Muscle of arm (tissue), 14 donors: ENCODE measurements at places on chromosomes 5 and 9. TPM values are rescaled to one million over a fixed set of nuclear protein-coding genes. Genes with fewer than 3 reads are reported as not detected.

Gene MEF2C
- 537 TPM for polyA plus RNA-seq

Gene FOXD4L4
- not detected for polyA plus RNA-seq

Gene SPINK7
- not detected for polyA plus RNA-seq

Gene MYMK
- 40.3 TPM for polyA plus RNA-seq

Gene ARID3C
- not detected for polyA plus RNA-seq

Gene PRR16
- polyA plus RNA-seq, result 16.0 TPM

Gene SPINK4
- 0.78 TPM for polyA plus RNA-seq

Gene PCDHGA8
- polyA plus RNA-seq, result 0.40 TPM

Gene ADRA1B
- polyA plus RNA-seq, result 0.14 TPM

Gene PFN3
- polyA plus RNA-seq, result not detected

Gene C7
- 5.4 TPM for polyA plus RNA-seq

DNA sequence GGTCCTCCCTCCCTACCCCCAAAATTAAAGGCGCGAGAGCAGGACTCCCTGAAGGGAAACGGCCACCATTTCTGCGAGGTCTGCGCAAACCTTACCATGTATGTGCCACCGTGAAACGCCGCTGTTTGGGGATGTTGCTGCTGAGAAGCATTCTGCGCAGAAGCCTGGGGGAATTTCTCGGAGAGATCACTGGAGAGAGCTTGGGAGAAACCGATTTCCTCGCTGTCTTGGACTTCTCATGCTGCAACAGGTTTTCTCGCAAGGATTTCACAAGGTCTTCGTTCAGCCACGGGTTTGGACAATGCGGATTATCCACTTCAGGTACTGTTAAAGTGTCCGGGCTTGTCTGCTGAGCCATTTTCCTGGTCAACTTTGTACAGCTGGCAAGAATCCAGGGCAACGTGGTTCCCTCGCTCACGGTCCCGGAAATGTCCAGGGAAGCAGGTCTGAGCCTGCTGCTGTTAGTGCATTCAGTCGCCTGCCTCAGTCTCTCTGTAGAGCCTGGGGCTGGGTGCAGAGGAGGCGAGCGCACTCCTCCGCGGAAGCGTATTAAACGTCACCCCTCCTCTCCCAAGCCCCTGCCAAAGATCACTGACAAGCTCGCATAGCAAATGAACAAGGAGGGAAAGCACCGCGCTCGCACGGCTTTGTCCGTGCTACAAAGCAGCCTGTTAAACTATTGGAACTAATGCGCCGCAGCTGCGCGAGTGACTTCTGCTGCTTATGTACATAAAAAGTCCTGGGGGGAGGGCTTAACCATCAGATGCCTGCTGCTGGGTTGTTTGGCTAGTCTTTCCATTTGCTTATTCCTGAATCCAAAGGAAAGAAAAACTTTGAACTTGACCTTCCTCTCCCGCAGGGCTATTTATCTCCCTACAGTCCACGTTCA lies 125.1 kb downstream of the PDE4D start:
- peak; percentile 90 for DNase-seq

GRCh38 chr5:68000805-68001204 lies 214.8 kb upstream of the PIK3R1 start:
- DNase-seq, result no peak

GRCh38 chr5:141734501-141735229 lies 52.6 kb upstream of the ARAP3 start:
- DNase-seq, result peak; percentile 62

GRCh38 chr5:91178461-91178860 lies 204.7 kb downstream of the ARRDC3 start:
- DNase-seq, result no peak

DNA sequence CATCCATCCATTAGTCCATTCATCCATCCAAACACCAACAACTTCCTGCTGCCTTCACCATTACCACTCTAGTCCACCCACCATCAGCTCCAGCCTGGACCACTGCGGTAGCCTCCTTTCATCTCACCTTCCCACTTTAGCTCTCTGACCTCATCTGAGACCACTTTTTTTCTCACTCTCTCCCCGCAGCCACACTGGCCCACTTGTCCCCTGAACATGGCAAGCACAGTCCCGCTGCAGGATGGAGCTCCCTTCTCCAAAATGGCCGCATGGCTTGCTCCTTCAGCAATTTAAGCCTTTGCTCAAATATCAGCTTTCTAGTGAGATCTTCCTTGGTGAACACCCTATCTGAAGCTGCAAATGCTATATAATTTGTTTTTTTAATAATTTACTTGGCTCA lies 11.1 kb downstream of the CSF1R start:
- no peak for DNase-seq

DNA sequence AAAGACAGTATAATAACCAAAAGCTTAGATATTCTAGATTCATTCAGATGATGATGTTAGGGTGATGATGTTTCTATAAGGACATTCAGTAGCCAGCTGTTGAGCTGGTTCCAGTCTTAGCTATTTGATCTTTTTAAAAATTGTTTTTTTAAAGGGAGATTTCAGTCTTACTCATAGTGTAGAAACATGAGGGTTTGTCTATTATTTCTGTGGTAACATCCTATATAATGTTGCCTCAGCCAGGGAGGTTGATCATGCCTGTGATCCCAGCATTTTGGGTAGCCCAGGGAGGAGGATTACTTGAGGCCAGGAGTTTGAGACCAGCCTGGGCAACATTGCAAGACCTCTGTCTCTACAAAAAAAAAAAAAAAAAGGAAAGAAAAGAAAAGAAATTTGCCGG lies 167.8 kb downstream of the DOCK2 start:
- no peak for DNase-seq

DNA sequence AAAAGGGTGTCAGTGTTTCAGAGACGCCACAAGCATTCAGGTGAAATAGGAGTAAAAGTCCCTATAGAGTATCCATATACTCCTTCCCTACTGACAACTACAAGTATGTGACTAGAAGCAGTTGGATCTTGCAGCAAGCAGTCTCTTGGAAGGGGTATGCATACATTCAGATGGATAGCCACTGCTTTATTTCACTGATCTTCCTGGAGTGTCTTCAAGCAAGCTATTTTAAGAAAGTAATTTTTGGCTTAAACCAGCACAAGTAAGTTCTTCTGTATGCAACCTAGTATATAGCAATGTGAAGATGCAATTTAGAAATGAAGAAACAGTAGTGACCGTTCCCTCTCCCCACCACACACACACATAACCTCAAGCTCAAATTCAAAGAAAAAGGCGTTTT lies 446.8 kb upstream of the CDH18 start:
- peak; percentile 24 for DNase-seq

- DNase-seq, result no peak
Measured at GRCh38 chr5:169881702-169882303, 98.5 kb downstream of the INSYN2B start.

DNA sequence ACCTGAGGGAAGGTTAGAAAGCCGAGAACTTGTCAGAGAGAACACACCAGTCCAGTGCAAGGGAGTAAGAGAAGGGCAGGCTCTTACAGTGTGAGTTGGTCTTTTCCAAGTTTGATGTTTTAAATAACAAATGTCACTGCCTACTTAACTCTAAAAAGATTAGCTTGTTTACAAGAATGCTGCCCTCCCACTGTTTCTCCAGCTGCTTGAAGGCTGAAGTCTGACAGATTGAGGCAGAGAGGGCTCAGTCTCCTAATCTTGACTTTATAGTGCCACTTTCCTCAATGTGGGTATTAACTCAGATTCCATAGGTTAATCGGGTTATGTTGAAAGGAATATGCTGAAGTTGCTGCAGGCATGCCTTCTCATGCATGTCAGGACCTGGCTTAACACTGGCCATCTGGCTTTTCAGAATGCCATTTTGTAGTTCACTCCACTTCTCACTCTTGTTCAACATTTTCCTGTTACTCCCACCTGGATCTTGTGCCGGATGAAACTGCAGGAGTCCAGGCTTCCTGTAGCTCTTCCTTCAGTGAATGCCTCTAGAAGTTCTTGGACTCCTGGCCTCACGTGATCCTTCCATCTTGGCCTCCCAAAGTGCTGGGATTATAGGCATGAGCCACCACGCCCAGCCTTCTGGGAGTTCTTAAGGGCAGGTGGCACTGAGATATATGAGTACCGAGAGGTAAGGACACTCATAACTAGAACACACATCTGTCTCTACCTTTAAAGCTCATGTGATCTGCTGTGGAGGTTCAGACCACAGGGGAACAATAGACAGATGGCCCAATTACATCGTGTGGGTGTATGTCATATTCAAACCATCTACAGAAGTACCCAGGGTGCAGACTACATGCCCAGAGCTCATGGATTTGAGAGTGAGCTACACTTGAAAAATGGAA lies 249.7 kb downstream of the ARHGAP26 start:
- DNase-seq, result no peak

DNA sequence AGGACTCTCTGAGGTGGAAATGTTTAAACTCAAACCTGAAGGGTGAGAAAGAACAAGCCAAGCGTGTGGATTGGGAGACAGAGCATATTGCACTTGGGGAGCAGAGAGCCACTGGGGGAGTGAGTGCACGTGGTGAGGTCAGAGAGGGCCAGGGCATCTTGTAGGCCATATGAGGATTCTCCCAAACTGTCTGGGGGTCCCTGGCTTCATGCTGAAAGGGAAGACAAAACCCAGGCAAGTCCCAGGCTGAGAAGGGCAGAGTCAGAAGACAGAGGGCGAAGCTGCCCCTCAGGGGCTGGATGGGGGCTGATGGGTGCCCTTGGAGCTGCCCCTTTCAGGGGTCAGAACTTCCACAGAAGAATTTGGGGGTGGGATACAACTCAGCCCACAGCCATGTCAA lies 215.3 kb upstream of the S1PR3 start:
- DNase-seq, result no peak

DNA sequence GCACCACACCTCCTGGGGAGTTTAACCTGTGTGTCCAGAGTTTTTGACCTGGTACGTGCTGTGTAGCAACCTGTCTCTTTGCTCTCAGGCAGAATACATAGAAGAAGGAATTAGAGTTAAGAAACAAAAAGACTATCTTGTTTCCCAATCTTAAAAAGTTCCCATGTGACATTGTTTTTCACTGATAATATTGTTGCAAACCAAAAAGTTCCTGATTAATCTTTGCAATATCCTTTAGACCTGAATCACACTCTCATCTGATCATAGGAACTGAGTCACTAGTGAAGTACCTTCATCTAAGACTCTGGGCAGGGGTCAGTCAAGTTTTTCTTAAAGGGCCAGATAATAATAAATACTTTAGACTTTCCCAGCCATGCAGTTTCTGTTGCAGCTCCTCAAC lies 35.1 kb downstream of the BASP1 start:
- no peak for DNase-seq

GRCh38 chr9:99181621-99182020 lies 40.1 kb downstream of the ALG2 start:
- no peak for DNase-seq

GRCh38 chr5:72055636-72056035 lies 51.6 kb upstream of the MAP1B start:
- no peak for DNase-seq

DNA sequence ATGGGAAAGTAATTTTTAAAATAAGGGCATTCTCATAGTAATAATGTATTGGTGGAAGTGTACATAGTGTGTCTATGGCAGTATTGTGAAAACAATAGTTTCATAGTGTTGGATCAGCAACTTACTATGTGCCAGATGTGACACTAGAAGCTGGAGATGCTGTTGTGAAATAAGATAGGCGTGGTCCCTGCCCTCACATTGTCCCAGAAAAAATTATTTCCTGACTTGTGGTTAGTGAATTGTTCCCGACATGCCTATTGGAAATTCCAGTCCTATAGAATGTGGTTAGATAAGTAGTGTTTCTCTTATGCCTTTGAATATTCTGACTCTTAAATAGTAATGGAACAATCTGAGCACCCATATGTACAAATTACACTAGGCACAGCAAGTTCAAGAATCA lies 55.3 kb upstream of the MTAP start:
- DNase-seq, result no peak

DNA sequence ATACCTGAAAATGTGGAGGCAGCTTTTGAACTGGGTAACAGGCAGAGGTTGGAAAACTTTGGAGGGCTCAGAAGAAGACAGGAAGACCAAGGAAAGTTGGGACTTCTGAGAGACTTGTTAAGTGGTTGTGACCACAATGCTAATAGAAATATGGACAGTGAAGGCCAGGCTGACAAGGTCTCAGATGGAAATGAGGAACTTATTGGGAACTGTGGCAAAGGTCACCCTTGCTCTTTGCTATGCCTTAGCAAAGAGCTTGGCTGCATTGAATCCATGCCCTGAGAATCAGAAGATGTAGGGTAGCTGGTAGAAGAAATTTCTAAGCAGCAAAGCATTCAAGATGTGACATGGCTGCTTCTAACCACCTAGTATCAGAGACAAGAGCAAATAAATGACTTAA lies 244.4 kb upstream of the ADRA1B start:
- DNase-seq, result no peak

DNA sequence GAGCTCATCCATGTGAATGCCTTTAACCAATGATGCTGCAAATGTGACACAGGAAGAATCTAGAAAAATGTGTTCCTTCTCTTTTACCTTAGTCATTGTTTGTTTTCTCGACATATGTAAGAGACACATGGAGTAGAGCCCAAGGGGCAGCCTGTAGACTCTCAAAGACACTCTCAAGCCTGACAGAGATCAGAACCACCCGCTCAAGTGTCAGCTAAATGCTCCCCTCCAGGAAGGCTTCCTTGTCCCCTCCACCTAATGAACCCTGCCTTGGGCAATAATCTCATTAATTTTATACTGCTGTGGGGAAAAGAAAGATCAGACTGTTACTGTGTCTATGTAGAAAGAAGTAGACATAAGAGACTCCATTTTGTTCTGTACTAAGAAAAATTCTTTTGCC lies 157.4 kb downstream of the MUSK start:
- DNase-seq, result no peak

- DNase-seq, result peak; percentile 69
Measured at GRCh38 chr9:69421908-69422801, 97.1 kb downstream of the ENTREP1 start.

DNA sequence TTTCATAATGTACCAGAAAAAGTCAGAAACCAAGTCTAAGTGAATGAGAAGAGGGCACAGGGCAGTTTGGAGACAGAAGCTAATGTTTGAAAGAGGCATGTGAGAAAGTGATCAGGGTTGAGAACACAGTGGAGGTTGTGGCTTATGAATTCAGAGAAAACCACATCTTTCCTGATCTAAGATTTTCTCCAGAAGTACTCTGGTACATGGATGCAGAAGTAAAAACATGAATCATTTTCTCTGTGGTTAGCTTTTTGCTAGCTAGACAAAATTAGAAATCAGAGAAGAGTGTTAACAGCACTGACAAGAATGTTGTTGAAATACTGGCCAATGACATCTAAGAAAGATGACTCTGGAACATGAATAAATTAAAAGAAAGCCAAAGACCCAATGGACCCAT lies 541.1 kb downstream of the DNAH5 start:
- no peak for DNase-seq

DNA sequence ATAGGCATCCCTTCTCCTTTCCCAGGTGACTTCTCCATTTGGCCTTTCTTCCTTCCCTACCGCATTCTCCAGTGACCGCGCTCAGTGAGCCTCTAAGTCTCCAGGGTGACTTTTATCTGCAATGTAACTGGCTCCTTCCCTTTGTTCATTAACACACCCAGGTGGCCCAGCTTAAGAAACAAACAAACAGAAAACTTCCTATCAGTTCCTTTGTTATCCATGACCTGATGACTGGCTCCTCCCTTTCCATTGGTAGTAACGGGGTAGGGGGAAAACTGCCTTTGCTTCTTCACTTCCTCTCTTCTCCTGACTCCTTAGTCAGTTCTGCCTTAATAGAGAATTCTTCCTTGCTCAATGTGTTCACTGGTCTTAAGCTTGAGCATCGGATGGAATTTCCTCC lies 7.0 kb upstream of the SH3GL2 start:
- no peak for DNase-seq

- no peak for DNase-seq
Measured at GRCh38 chr5:160556846-160557245, 135.2 kb downstream of the PTTG1 start.

GRCh38 chr9:121672213-121672612 lies 20.8 kb downstream of the DAB2IP start:
- no peak for DNase-seq

GRCh38 chr9:33443464-33444154 lies 3.8 kb downstream of the AQP3 start:
- DNase-seq, result no peak
